ENCODE measurements at places on chromosomes 1 and 21.
A peak's percentile ranks its signal among the peaks of the same experiment; 100 is the strongest.

DNA sequence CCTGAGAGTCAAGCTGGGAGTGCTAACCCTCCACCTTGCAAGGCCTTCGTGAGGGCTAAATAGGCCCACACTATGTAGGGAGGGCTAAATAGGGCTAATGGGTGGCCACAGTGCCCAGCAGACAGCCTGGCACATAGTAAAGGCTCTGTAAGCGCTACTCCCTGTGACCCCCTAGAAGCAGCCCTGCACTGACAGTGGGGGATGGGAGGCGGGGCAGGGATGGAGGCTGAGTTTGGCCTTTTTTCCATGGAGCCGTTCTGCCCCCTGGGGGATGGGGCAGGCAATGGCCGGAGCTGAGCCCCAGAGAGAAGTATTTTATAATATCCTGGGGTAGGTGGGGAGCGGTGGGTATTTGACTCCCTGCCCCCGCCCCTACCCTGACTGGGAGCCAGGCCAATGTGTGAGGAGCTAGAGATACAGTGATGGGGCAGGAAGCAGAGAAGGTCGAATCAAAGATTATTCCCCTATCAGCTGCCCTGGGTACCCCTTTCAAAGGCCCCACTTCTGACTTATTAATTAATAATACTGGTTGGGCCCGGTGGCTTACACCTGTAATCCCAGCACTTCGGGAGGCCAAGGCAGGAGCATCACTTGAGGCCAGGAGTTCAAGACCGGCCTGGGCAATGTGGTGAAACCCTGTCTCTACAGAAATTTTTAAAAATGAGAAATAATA, 42.3 kb downstream of the LACTBL1 start:
- no peak overlapping the region for H3K4me3 ChIP-seq
- no peaks in the 10 kb centered on the region for H3K4me1 ChIP-seq
- peak; percentile 33 for DNase-seq

DNA sequence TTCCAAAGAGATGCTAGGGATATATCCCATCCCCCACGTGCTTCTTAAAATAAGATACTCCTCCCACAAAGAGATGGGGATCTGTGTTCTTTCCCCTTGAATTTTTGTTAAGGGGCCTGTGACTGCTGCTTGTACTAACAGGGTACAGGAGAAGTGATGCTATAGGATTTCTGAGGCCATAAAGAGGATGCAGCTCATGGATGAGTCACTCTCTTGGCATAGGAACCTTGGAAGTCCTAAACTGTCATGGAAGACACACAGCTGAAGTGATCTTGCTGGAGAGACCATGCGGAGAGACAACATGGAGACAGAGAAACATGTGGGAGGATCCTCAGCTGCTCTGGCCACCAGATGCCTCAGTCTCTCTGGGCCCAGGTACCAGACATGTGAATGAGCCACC, 157.2 kb downstream of the S1PR1 start:
- no peaks in the 10 kb centered on the region for H3K27me3 ChIP-seq
- no peak for DNase-seq
- H3K36me3 ChIP-seq, result no peaks in the 10 kb centered on the region
- H3K4me1 ChIP-seq, result no peaks in the 10 kb centered on the region
- no peak overlapping the region for H3K27ac ChIP-seq

DNA sequence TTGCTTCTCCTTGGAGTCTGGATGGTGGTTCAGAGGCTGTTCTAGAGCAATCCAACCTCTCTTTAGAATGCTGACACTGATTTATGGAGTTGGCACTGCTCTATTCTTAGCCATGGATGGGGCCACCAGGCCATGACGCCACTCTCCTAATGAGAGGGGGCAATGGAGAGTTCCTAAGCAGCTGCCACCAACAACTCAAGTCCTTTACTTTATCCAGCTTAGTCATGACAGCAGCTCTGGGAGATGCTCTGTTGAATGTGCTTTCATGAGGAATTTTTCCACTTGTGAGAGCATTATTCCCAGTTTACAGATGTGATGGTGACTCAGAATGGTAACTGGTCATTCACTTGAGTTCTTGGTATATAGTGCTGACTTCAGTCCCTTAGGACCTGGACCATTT, 366.3 kb downstream of the HHAT start:
- H3K4me1 ChIP-seq, result peaks cover 16% of the 10 kb centered on the region
- H3K27me3 ChIP-seq, result no peaks in the 10 kb centered on the region
- H3K27ac ChIP-seq, result no peak overlapping the region
- H3K4me3 ChIP-seq, result no peak overlapping the region

DNA sequence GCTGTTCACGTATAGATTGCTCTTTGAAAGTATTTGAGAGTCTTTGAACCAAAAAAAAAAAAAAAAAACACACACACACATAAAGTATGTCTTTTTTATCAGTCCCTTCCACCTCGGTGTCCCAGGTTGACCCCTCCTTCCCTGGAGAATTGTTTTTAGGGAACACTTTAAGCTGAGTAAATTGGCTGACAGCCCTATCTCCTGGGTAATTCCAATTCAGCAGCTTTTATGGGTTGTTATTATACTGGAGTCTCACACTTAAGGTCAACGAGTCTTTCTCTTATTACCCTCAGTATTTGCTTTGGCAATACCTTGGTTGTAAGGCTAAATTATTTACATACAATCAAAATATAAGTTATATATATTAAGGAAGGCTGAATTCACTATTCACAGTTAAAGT, 69.4 kb downstream of the SLC30A10 start:
- no peaks in the 10 kb centered on the region for H3K4me1 ChIP-seq
- no peaks in the 10 kb centered on the region for H3K36me3 ChIP-seq
- H3K4me3 ChIP-seq, result no peak overlapping the region
